ENCODE measurements at places on chromosomes 2 and 18. TPM values are rescaled to one million over a fixed set of nuclear protein-coding genes. Genes with fewer than 3 reads are reported as not detected.

GRCh38 chr2:38442643-38443541, 65.8 kb upstream of the ATL2 start:
- no peak for DNase-seq

GRCh38 chr2:151096235-151096634, 165.4 kb downstream of the RBM43 start:
- no peak for DNase-seq

DNA sequence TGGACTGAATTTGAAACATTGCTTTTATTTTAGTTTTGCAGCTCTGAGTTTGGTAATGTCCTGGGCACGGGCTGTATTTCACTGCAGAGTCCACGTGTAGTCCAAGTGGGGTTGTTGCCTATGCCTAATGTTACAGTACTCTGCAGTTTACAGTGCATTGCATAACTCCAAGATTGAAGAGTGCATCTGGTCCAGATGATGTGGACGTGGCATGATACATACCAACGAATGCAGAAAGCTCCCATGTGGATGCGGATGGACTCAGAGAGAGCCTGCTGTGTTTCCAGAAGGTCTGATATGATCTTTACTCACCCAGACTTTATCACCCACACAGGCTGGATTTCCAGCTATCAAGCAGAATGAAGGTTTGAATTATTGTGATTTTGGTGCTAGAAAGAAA, 44.4 kb upstream of the CCDC68 start:
- DNase-seq = no peak

GRCh38 chr2:64787698-64788097, 134.0 kb upstream of the SERTAD2 start:
- DNase-seq = no peak

The ACMSD gene
- total RNA-seq = not detected
